ENCODE measurements at places on chromosomes 16 and 17.

DNA sequence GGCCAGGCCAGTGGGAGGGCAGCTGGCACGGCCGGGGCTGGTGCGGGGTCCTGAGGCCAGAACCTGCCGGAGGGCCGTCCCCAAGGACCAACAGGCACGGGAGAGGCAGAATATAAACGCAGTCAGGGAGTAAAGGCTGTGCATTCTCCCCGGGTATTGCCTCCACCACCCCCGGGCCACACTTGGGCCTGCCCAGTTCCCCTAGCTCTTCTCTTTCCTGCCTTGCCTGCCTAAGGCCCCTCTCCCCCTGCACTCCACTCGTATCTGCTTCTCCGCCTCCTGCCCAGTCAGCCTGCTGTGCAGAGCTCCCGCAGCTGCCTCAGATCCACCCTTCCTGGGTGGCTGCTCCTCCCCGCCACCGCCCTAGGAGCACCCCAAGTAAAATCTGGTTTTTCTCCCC is 5.0 kb upstream of the RPH3AL start:
- H3K4me3 ChIP-seq: no peak overlapping the region
- DNase-seq: no peak
- H3K36me3 ChIP-seq: peaks cover 3% of the 10 kb centered on the region
- no peaks in the 10 kb centered on the region for H3K27me3 ChIP-seq
- H3K4me1 ChIP-seq: peaks cover 2% of the 10 kb centered on the region

DNA sequence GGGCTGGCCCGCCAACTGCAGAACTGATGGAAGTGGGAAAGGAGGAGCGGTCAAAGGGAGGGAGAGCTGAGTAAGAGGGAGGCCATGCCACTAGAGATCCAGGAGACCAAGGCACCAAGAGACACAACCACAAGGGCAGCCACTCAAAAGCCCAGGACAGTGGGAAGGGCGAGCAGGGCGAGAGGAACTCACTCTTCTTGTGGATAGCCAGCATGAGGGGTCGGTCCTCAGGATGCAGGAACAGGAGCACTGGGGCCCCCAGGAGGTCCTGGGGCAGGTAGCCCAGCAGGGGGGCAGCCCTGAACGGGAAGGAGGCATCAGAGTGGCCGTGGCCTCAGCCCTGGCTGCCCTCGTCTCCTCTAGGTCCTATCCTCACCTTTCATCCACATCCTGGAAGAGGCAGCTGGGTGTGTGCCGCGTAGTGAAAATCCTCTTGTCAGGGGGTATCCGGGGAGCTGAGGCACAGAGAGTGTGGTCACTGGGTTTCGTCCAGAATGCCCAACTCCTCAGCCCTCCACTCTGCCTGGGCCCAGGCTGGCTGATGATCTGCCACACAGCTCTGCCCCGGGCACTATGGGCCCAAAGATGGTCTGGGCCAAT is 4.3 kb downstream of the PER1 start:
- H3K4me1 ChIP-seq: peaks cover 27% of the 10 kb centered on the region
- no peaks in the 10 kb centered on the region for H3K27me3 ChIP-seq
- no peak overlapping the region for H3K4me3 ChIP-seq
- H3K36me3 ChIP-seq: peaks cover 41% of the 10 kb centered on the region

- peaks cover 32% of the 10 kb centered on the region for H3K36me3 ChIP-seq
- H3K4me1 ChIP-seq: peaks cover 64% of the 10 kb centered on the region
- DNase-seq: no peak
- H3K4me3 ChIP-seq: no peak overlapping the region
- peak overlapping the region; percentile 84 for H3K27ac ChIP-seq
- no peaks in the 10 kb centered on the region for H3K27me3 ChIP-seq
These were observed 100.8 kb upstream of the CORO6 start for GRCh38 chr17:29723278-29724047.

DNA sequence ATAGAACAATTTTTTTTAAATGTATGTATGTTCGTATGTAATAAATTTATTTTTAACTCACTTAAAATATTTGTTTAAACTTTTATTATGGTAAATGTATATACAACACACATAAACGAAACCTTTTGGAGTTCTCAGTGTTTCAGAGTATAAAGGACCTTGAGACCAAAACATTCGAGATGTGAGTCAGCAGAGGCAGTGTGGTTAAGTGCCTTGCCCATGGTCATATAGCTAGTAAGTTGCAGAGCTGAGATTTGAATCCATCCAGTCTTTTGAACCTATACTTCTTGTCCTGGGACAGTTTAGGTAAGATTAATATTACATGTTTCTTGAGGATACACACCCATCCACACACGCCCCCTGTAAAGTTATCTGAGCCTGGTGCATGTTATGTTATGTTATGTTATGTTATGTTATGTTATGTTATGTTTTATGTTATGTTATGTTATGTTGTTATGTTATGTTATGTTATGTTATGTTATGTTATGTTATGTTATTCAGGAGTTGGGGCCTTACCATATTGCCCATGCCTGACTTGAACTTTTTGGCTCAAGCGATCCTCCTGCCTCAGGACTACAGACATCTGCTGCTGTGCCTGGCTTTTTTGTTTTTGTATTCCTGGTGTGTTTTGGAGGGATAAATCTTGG is 41.8 kb downstream of the TNRC6A start:
- no peak overlapping the region for H3K4me3 ChIP-seq
- peaks cover 24% of the 10 kb centered on the region for H3K36me3 ChIP-seq
- H3K4me1 ChIP-seq: peaks cover 3% of the 10 kb centered on the region
- H3K27ac ChIP-seq: no peak overlapping the region

- H3K27me3 ChIP-seq: peaks cover 21% of the 10 kb centered on the region
- peak; percentile 76 for DNase-seq
- H3K4me3 ChIP-seq: peak overlapping the region; percentile 98
- H3K27ac ChIP-seq: peak overlapping the region; percentile 97
- H3K36me3 ChIP-seq: peaks cover 9% of the 10 kb centered on the region
These were observed 516 bp downstream of the SLC16A6 start for GRCh38 chr17:68290268-68290954.

DNA sequence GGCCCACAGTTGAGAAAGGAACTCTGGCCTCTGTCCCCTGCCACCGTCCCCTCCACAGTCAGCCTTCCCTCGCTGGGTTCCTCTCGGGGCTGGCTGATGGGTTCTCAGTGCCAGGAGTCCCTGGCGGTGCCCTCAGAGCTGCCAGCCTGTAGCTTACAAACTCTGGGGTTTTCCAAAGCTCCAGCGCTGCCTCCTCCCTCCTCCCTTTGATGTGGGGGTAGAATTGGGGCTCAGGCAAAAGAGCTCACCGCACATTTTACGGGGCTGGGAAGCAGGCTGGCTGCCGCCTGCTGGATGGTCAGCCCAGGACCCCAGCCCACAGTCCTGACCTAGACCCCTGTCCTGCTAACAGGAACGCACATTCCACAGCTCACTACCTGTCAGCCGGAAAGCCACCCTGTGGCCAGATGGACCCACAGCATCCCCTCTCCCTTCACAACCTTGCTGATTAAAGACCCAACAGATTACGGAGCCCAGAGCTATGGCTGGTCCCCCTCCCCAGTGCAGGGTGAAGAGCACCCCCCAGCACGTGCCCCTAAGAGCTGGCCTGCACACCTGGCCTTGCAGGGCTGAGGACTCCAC is 6.0 kb downstream of the VASN start:
- H3K27me3 ChIP-seq: no peaks in the 10 kb centered on the region
- peaks cover 5% of the 10 kb centered on the region for H3K36me3 ChIP-seq
- no peak overlapping the region for H3K27ac ChIP-seq
- no peak overlapping the region for H3K4me3 ChIP-seq

GRCh38 chr17:63268827-63269226 is 177.3 kb downstream of the CYB561 start:
- no peak overlapping the region for H3K4me3 ChIP-seq
- no peak for DNase-seq
- no peaks in the 10 kb centered on the region for H3K36me3 ChIP-seq
- no peaks in the 10 kb centered on the region for H3K4me1 ChIP-seq

All from activated naive CD4-positive, alpha-beta T cell treated with anti-CD3 and anti-CD28 coated beads, Interleukin-2, amount 10 ng/mL, durations not matched to agents 7 days and 5 days (primary cell).